NCI-H2171 treated with DMSO at 0.1 percent for 48 hours (cell line): ENCODE measurements at places on chromosomes 4 and X.
A peak's percentile ranks its signal among the peaks of the same experiment; 100 is the strongest.

- peak; percentile 42 for DNase-seq
Measured at GRCh38 chr4:182724414-182724813, 192.8 kb downstream of the DCTD start.

GRCh38 chrX:53716328-53717088 is 30.0 kb upstream of the HUWE1 start:
- no peak for DNase-seq

GRCh38 chrX:9392445-9392844 is 72.4 kb upstream of the TBL1X start:
- DNase-seq = no peak

DNA sequence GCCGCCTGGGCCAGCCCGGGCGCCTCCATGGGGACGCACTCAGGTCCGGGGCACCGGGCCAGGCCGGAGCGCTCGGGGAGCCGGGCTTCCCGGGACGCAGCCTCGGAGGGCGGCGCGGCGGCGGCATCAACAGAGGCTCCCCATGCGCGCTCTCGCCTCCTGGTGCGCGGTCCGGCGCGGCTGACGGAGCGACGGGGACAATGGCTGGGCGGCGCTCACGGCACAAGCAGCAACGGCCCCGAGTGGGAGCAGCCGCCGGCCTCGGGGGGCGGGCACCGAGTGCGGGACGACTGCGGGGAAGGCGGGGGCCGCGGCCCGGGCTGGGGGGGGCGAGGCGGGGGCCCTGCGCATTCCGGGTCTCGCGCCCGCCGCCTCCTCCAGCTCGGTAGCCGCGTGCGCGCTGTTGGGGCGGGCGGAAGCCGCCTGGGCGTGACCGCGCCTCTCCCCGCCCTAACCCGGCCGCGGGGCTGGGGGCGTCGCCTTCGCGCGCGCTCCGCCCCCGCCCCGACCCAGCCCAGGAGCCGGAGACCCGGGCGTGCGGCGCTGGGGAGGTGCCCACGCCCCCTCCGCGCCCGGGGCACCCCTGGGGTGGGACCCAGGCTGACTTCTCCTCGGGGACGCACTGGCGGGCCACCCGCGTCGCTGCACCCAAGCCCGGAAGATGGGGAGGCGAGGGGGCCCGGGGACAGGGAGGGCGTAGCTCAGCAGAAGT is at the start of gene PRKX:
Gene PRKX, minus strand, starts transcription at position 425 of the 712 bp plus-strand sequence. Its CDS starts 396 bp downstream, at position 29.
- DNase-seq = peak; percentile 45

- DNase-seq = no peak
Measured at GRCh38 chr4:118221227-118221800, 131.5 kb downstream of the PRSS12 start.

GRCh38 chrX:69429339-69430015 is 74.6 kb upstream of the NALF2 start:
- no peak for DNase-seq

- DNase-seq = no peak
Measured at GRCh38 chr4:42488114-42488513, 90.8 kb downstream of the SHISA3 start.
